ENCODE measurements at places on chromosomes 5 and 9.

DNA sequence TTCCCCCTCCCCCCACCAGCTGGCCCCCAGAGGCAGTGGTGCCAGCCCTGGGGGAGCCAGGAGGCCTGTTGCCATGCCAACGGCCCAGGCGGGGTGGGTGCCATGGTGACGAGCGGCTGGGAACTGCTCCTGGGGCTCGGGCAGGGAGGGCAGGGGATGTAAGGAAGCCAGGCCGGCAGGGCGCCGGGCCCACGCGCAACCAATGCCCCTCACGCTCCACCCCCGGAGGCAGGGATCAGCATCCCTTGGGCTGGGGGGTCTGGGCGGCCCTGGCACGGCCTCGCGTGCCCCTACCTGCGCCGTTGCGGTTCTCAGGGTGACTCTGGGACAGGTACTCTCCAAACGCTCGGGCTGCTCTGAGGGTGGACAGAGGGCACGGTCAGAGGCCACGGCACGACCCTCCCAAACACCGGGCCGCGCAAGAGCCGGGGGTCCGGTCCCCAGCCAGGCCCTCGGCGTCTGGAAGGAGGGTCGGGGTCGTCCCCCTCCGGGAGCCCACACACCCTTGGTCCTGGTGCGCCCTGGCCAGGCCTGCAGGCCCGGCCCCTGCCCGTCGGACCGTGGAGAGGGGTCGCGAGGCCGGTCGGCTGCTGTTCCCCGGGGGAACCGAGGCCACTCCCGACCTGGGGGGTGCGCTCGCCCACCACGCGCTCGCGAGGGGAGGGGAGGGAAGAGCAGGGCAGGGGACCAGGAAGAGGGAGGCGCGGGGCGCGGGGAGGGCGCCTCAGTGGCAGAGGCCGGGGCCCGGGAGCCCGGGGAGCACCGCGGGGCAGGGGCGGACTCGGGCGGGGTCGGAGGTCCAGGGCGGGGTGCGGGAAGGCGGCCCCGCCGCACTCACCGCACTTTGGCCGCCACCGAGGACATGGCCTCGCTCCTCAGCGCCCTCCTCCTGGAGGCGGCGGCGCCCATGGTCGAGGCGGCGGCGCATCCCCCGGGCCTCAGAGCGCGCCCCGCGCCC lies 661 bp downstream of the NSMF start:
- peak; percentile 88 for DNase-seq

DNA sequence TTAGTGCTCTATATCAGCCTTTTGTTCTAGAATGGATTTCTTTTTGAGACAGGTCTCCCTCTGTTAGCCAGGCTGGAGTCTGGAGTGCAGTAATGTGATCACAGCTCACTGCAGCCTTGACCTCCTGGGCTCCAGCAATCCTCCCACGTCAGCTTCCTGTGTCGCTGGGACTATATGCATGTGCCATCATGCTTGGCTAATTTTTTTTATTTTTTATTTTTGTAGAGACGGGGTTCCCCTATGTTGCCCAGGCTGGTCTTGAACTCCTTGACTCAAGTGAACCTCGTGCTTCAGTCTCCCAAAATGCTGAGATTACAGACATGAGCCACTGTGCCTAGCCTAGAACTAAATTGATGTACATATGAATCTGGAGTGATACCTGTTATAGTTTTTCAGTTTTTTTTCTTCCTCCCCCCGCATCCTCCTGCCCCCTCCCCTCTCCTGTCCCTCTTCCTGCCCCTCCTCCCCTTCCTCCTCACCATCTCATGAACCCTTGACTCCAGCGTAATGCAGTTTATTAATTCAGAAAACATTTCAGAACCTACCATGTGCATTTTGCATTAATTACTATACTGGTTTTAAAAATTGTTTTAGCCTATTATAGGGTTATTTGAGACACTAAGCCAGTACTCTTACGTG lies 37.4 kb upstream of the TNFAIP8 start:
- DNase-seq = no peak

GRCh38 chr5:126366199-126366560 lies 57.0 kb upstream of the GRAMD2B start:
- DNase-seq = no peak

DNA sequence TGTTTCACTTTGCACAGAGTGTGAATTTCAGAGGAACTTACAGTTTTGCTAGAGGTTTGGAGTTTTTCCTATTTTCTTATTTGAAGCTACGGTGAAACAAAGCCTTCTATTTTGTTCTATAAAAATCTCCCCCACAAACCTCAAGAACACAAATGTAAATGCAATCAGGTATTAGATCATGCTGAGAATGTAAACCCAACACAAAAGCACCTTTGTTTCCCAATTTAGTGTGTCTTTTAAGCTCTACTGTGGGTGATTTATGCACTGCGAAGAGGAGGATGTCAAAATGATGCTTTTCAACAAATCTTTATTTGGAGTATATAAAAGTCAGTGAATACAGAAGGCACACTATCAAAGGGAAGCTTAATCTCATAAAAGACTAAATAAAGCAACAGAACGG lies 4.3 kb upstream of the DRD1 start:
- no peak for DNase-seq

GRCh38 chr5:16922430-16922829 lies 13.7 kb downstream of the MYO10 start:
- no peak for DNase-seq

DNA sequence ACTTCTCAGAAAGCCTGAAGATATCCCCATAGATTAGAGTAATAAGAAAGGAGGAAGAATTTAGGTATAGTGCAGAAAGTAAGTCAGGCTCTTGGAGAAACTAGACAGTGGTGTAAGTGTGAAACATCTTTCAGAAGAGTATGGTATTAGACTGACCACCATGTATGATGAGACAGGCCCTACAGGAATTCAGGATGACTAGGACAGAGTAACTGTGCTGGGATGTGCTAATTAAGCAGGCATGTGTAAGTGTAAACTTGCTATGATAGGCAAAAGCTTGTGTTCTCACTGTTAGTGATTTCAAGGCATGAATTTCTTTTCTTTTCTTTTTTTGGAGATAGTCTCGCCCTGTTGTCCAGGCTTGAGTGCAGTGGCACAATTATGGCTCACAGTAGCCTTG lies 70.8 kb downstream of the RAB24 start:
- no peak for DNase-seq

DNA sequence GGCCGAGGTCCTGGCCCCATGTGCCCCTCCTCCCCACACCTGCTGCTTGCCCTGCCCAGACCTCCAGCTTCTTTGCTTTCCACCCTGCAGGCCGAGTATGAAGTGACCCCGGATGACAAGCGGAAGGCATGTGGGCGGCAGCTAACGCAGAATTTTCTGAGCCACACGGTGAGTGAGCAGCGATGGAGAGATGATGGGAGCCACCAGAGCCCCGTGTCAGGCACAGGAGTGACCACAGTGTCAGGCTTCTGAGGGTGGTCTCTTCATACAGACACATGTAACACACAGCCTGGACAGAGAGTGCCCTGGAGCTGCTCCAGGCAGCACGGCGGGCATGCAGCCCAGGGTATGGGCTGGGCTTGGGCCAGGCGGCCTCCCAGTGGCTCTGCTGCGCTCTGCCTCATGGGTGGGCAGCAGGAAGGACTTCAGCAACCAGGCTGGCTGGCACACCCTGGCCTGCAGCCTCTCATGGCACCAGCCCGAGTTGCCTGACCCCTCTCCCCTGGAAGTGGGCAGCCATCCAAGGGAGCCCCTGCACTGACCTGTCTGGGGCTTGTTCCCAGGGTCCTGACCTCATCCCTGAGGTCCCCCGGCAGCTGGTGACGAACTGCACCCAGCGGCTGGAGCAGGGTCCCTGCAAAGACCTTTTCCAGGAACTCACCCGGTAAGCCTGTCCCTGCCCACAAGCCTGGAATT lies 5.8 kb downstream of the GRK6 start:
- DNase-seq = peak; percentile 76

DNA sequence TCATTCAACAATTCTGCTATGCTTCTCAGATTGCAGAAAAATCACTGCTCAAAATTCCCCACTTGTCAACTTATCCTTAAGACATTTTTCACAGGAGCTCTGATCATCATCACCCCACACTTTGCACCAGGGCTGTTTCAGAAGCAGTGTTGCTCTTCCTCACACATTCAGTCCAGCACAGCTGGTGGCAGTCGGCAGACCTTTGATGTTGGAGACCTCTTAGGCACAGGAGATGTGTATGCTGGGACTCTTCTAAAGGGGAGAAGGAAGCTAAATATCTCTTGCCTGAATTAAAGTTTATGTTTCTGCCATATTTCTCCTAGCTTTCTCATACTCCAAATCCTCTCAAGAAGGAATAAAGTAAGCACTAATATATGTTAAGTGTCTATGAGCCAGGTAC lies 44.8 kb upstream of the SSBP2 start:
- DNase-seq = no peak
